Right forelimb (tissue), 1 donor: ENCODE measurements at places on chromosomes 5 and 9.
A peak's percentile ranks its signal among the peaks of the same experiment; 100 is the strongest.

DNA sequence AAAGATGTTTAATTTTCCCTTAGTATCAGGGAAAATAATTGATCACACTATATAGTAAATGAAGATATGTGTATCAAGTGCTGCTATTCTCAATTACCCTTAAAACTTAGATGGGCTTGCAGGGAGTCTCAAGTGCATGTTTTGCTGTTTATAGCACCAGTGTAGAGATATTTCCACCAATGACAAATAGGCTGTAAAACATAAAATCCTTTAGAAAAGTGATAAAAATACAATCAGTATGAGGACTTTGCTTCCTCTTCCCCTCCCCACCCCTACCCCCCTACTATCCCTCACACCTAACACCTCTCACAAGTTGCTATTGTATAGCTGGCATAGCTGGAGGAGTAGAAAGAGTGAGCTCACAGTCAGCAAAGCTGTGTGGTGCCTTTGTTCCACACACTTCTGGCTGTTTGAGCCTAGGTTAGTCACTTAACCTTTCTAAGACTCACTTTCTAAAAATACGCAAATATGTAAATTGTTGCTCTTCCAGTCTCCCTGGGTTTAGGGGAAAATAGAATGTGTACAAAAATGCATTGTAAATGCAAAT, 93.1 kb downstream of the PDE4D start:
- DNase-seq, result no peak

DNA sequence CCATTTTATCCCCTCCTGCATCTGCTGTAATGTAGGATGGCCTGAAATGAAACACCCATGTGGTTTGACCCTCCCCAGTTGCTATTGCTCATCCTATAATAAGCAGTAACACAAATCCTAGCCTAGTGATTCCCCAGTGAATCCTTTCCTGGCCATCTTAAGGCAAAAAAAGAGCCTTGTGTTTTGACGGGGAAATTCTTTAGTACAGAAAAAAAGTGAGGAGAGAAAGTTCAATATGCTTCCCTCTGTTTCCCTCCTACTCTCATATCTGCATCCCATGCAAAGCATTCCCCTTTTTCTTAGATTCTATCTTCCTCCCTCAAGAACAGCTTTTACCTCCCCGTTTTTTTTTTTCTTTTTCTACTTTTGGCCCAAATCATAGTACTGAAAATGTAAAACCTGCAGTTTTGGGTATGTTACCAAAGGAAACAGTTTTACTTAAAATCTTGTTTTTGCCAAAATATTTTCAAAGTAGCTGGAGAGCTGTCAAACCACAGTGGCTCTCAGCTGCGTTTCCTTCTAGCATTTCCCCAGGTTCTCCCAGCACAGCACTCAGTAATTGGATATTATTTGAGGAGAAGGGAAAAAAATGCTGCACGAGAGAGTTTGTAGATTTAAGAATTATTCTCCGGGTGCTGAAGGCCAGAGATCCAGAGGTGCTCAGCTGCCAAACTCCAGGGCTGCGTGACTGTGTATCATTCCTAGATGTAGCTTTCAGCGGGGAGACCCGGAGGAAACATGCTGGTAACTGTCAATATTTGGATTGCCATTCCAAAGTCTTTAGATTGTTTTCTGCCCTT, 321.4 kb downstream of the NPR3 start:
- peak; percentile 49 for DNase-seq

GRCh38 chr9:107142430-107142829, 140.6 kb upstream of the RAD23B start:
- DNase-seq, result no peak

GRCh38 chr5:137365126-137365865, 133.8 kb downstream of the SPOCK1 start:
- DNase-seq, result no peak

DNA sequence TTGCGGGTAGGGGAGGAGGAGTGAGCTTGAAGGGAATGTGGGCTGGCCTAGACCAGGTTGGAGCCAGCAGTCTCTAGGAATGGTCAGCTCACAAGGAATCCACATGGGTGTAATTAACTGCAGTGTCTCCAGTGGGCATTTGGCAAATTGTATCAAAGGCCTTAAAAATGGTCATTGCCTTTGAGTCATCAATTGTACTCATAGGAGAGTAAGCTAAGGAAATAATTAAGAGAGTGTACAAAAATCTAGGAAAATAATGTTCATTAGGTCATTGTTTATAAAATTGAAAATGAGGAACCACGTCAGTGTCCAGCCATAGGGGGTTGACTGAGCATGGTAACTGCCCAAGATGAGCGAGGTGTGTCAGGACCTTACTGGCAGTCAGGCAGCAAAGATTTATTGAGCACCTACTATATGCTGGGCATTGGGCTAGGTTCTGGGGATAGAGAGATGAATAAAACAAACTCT, 29.8 kb upstream of the RPL26L1 start:
- no peak for DNase-seq

DNA sequence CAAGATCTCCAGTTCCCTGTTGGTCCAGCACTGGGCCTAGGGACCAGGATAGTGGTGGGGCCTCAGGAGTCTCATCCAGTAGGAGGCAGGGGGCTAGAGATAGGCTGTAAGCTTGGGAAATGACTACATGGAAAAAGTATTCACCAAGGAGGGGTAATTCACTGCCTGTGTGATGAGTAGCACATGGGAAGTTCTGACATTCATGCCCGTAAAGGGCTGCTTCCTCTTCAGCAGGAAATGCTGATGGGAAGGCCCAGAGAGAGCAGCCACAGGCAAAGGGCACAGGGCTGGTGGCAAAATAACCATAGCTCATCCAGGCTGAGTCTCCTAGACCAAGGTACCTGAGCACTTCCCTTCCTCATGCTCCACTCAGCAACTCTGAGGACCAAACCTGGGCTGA, 23.1 kb upstream of the FRRS1L start:
- no peak for DNase-seq

DNA sequence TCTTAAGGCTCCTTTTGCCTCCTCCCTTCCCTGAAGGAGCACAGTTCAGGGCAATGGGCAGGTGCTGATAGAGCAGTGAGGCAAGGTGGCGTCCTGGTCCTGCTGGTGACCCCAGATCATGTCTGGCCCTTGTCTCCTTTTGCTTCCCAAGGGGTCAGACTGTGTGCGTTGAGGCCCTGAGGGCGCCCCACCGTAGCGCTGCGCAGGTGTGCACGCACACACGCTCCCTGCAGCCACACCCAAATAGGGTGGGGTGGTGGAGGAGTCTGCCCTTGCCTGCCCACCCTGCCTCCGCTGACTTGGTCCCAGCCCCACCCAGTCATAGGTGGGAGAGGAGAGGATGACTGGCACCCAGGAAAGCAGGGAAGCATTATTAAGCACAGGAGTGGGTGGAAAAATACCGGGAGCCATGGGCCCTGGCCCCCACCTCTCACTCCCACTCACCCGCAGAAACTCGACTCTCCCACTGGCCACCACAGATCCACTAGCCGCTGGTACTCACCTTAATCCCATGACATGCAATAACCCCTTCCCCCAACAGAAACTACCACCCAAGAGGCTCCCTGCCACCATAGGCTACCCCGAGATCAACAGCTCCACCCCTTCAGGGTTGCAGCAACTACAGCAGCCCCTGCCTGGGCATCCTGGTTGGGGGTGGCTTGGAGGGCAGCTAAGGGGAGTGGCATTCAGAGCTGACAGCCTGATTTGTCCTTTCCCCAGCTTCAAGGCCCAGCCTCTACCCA, 16.7 kb downstream of the PDLIM4 start:
- peak; percentile 34 for DNase-seq

- DNase-seq, result no peak
Measured at GRCh38 chr9:74949859-74950855, 2.6 kb downstream of the C9orf40 start.

GRCh38 chr5:158273035-158273434, 414.1 kb upstream of the CLINT1 start:
- DNase-seq, result no peak

DNA sequence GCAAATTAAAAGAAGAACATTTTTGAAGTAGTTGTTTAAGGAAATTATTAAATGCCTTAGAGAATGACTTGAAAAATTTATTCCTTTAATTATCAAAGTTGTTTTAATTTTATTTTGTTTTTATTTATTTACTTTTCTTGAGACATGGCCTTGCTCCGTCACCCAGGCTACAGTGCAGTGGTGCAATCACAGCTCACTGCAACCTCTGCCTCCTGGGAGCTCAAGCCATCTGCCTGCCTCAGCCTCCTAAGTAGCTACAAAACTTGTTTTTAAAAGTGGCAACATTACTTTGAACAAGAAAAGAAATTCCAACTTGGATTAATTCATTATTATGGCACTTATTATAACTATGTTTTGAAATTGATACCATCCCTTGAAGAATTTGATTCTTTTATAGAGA, 29.0 kb downstream of the CDO1 start:
- no peak for DNase-seq

DNA sequence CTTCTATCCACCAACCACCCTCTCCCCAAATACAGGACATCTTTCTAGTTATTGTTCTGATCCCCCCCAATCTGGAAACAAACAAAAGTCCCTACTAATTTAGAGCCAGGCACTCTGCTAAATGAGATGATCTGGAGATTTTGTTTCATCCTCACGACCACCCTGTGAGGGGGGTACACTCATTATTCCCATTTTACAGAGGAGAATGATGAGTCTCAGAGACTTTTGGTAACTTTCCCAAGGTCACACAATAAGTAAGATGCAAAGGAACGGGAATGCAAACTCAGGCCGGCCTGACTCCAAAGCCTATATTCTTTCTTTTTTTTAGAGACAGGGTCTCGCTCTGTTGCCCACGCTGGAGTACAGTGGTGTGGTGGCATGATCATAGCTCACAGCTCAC, 9.4 kb downstream of the PDGFRB start:
- DNase-seq, result no peak
